NCI-H1105 (cell line): ENCODE measurements at places on chromosomes 3 and 15.

GRCh38 chr3:15542614-15543013 lies 21.1 kb upstream of the COLQ start:
- no peak for DNase-seq

- no peak for DNase-seq
Measured at GRCh38 chr3:125051715-125052581, 3.8 kb downstream of the HEG1 start.

- DNase-seq: no peak
Measured at GRCh38 chr3:126399351-126399735, 4.6 kb downstream of the CFAP100 start.

GRCh38 chr3:55012091-55012490 lies 84.2 kb upstream of the LRTM1 start:
- DNase-seq: no peak

DNA sequence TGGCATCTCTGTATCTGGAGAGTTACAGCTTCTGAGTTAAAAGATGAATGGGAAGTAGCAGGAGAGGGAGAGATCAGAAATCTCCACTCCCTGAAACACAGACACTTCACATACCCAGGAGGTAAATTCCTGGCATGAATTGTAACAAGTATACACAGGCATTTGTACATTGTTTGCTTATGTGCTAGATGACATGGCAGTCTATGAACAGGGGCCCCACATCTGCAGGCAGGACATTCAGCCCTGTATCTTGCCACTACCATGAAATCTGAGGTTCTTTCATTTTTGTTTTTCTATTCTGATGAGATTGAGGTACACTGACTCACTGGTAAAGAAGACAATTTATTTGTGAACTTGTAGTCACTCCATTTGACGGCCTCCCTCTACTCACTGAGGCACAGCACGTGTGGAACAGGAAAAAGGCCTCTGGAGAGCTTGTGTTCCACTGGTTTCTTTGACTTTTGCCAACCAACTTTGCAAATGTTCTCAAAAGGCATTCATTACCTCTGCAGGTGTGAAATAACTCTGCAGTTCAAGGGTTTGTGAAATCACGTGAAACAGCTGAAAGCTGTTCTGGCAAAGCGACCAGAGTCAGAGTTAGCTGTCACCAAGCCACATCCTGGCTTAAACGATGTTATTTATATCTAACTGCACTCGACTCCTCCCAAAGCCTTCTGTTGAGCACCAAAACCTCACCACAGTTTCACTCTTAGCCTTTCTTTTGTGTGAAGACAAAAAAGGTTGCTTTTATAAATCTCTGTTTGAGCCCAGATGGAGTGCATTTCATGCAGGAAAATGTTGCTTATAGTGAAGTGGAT lies 401.3 kb upstream of the CFAP20DC start:
- no peak for DNase-seq

DNA sequence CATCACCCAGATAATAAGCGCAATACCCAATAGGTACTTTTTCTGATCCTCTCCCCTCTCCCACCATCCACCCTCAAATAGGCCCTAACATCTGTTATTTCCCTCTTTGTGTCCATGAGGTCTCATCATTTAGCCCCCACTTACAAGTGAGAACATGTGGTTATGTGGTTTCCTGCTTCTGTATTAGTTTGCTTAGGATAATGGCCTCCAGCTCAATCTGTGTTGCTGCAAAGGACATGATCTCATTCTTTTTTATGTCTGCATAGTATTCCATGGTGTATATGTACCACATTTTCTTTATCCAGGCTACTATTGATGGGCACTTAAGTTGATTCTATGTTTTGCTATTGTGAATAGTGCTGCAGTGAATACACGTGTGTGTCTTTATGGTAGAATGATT lies 165.4 kb downstream of the MBNL1 start:
- DNase-seq: no peak

- DNase-seq: no peak
Measured at GRCh38 chr15:62027263-62027565, 33.0 kb downstream of the VPS13C start.

DNA sequence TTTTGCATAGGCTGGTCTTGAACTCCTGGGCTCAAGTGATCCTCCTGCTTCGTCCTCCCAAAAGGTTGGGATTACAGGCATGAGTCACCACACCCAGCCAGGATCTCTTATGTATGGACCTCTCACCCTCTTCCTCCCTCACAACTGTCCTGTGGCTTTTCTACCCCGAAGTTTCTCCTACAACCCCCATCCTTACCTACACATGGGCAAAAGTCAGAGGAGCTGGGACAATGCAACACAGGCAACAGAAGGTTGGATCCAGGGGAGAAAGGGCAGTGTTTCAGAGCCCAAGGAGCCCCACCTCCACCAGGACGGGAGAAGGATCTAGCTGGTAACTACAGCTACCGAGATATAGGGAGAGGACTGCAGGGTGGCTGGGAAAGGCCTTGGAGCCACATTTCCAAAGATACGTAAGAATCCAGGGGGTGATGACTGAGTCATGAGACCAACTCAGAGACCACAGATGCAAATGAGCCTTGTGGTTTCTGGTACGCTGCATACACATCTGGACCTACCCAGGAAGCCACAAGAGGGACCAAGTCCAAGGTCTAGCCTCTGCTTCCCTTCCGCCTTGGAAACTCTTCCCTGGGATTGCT lies 13.6 kb downstream of the IGDCC4 start:
- no peak for DNase-seq

DNA sequence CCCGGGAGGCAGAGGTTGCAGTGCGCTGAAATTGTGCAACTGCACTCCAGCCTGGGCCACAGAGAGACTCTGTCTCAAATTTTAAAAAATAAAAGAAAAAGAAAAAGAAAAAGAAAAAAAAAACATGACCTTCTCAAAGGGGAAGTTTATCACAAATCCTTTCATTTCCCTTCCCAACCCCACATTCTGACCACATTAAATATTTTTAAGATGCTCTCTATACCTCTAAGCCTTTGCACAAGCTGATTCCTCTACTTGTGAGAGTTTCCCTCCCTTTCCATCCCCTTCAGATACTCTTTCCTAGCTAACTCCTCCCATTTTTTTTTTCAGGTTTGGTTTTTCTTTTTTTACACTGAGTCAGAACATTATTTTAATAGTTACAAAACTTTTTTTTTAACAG lies 4.0 kb downstream of the HIGD1A start:
- no peak for DNase-seq

DNA sequence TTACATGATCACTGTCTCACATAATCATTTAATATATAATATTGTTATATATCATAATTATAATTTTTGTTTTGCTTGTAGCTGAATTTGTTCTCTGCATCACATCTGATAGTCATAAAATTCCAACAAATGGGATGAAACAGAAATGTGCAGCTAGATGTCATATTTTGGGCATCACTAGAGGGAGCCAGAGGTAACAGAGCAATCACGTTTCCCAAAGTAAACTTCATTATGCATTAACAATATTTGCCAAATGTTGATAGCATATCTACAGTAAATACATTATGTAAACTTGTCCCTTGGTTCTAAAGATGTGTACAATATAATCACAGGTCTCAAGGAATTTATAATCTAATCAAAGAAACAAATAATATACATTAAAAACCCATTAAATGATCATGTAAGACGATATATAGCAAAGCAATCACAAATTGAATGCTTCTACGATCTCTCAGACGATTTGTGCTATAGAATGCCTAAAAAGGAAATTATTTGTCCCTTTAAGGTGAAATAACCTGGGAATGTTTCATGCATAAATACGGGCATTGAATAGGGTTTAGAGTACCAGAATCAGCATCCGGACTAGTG lies 234.2 kb upstream of the MCTP2 start:
- no peak for DNase-seq

GRCh38 chr3:47288966-47289910 lies 6.5 kb downstream of the KLHL18 start:
- no peak for DNase-seq

DNA sequence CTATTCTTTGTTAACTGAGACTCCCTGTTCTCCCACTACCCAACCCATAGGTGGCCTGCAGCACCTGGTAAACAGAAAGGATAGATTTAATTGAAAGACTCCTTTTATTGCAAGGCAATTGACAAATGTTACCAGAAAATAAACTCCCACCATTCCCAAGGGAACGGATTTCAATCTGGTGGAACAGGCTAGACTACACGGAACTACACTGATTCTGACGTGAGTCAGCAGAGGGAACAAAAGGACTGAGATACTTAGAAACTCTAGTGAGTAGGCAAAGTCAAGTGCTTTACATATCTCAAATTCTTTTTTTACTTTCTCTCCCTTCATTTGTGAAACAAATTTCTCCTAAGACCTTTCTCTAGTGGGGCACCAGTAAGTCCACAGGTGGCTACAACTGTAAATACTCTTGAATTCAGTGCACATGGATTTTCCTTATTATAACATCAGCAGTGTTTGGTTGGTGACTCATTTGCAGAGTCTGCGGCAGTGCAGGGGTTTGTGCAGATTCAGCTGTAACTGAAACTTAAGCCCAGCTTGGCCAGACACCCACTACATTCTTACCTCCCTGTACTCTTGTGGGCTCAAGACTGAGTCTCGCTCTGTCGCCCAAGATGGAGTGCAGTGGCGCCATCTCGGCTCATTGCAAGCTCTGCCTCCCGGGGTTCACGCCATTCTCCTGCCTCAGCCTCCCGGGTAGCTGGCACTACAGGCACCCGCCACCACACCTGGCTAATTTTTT lies 34.3 kb upstream of the PLSCR2 start:
- no peak for DNase-seq

- DNase-seq: no peak
Measured at GRCh38 chr15:68056097-68056865, 2.2 kb downstream of the PIAS1 start.

- no peak for DNase-seq
Measured at GRCh38 chr3:74287557-74287956, 326.9 kb downstream of the CNTN3 start.

- no peak for DNase-seq
Measured at GRCh38 chr3:144028798-144029411, 57.3 kb downstream of the DIPK2A start.

GRCh38 chr15:82292271-82292670 lies 29.7 kb downstream of the SAXO2 start:
- DNase-seq: no peak

DNA sequence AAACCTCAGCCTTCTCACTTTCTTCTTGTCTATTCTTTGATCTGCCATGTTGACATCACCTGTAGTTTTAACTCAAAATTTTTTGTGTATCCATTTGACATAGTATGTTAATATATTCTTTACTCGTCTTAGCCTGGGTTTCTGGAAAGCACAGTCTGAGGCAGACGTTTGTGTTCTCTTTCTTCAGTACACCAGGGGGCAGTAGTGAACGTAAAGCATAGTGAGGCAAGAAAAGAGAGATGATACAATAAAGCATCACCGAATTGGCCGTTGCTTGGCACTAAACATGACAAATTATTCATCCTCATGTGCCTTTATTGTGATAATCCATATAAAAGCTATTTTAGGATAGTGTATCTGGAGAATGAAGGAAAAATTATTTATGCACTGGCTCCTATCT lies 141.0 kb upstream of the MYRIP start:
- DNase-seq: peak; percentile 20

GRCh38 chr3:158794936-158795518 lies 6.8 kb upstream of the MFSD1 start:
- DNase-seq: peak; percentile 48

DNA sequence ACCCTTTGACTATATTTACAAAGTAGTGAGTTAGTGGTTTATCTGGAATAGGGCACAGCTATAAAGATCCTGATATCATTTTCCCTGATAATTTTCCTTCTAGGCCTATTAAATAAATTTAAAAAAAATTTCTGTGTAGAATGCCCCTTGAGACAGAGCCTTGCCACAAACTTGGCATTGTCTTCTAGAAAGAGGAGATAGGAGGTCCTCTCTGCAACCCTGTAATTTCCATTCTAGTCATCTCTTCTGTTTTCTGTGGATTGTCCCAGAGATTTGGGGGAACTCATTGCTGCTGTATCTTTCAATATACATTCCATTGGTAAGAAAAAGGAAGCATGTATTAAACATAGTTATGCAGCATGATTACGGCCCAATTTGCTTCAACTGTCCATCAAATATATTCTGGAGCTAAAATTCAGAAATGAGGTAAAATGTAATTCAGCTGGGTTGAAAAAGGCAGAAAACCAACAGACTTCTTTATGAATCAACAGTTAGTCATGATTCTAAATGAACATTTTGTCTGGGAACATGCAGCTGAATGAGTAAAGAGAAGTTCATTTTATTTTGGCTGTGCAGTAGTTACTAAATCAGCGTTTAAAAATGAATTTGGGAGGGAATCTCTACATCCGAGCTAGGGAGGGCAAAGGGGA lies 401.1 kb downstream of the NAALADL2 start:
- no peak for DNase-seq

- no peak for DNase-seq
Measured at GRCh38 chr3:54356261-54357045, 234.1 kb downstream of the CACNA2D3 start.

- DNase-seq: no peak
Measured at GRCh38 chr3:17941766-17942165, 199.3 kb upstream of the TBC1D5 start.

GRCh38 chr3:73568371-73568862 lies 56.3 kb downstream of the PDZRN3 start:
- DNase-seq: no peak

DNA sequence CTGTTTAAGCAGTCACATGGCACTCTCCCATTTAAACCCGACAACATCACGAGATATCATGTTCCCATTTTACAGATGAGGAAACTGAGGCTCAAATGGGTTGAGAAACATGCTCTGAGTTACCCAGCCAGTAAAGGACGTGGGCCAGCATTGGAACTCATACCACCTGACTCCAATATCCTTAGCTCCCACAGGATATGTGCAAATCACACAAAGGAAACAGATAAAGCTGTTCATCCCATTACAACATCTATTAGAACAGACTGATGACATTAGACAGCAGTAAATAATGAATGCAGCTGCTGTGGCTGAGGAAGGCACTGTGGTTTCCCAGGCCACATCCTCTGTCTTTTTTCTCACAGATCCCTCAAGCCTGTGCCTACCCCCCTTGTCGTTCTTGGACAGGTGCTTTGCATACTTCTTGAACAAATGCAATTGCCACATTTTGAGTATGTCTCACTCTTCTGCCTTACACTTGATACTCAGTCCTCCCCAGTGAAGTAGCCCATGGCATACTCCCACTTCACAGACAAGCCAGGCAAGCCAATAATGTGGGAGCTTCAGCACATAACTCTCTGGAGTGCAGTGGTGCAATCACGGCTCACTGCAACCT lies 17.7 kb downstream of the FRMD4B start:
- no peak for DNase-seq

DNA sequence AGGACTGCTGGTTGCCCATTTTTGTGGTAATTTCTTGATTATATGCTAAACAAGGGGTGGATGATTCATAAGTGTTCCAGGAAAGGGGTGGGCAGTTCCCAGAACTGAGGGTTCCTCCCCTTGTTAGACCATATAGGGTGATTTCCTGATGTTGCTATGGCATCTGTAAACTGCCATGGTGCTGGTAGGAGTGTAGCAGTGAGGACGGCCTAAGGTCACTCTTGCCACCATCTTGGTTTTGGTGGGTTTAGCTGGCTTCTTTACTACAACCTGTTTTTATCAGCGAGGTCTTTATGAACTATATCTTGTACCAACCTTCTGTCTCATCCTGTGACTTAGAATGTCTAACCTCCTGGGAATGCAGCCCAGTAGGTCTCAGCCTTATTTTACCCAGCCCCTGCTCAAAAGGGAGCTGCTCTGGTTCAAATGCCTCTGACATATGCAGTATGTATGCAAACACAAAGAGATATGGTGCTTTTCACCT lies 46.2 kb downstream of the C3orf38 start:
- no peak for DNase-seq
